Keratinocyte (primary cell): ENCODE measurements at places on chromosomes 6 and 20. TPM values are rescaled to one million over a fixed set of nuclear protein-coding genes. Genes with fewer than 3 reads are reported as not detected.

LTB gene
- polyA plus RNA-seq, result 0.09 TPM in 1 of 3 replicates, not detected in the others

OR14J1 gene
- not detected in 3 replicates for polyA plus RNA-seq

C6orf15 gene
- polyA plus RNA-seq, result 0.08 to 0.35 TPM (median 0.30 TPM) in 3 replicates

ZBTB2 gene
- 9.4 to 11.9 TPM (median 10.9 TPM) in 3 replicates for polyA plus RNA-seq

PARD6B gene
- 1.4 to 2.0 TPM (median 1.4 TPM) in 3 replicates for polyA plus RNA-seq

GCNT2 gene
- 5.6 to 9.3 TPM (median 7.3 TPM) in 3 replicates for polyA plus RNA-seq

RIN2 gene
- 40.1 to 51.9 TPM (median 41.2 TPM) in 3 replicates for polyA plus RNA-seq

HLA-G gene
- polyA plus RNA-seq, result 0.84 to 1.9 TPM (median 0.89 TPM) in 3 replicates

DCDC2 gene
- polyA plus RNA-seq, result 0.03 to 0.10 TPM (median 0.08 TPM) in 3 replicates

CENPB gene
- 18.1 to 22.3 TPM (median 22.0 TPM) in 3 replicates for polyA plus RNA-seq

KIF6 gene
- polyA plus RNA-seq, result 0.09 to 0.14 TPM in 2 of 3 replicates, not detected in the other

CTCFL gene
- not detected in 3 replicates for polyA plus RNA-seq

GRCh38 chr6:41477572-41477971 is 68.6 kb upstream of the FOXP4 start:
- no peak for DNase-seq
- H3K4me1 ChIP-seq, result no peaks in the 10 kb centered on the region
- H3K4me3 ChIP-seq, result no peak overlapping the region
- peaks cover 17% of the 10 kb centered on the region for H3K27me3 ChIP-seq
- H3K27ac ChIP-seq, result no peak overlapping the region

DNA sequence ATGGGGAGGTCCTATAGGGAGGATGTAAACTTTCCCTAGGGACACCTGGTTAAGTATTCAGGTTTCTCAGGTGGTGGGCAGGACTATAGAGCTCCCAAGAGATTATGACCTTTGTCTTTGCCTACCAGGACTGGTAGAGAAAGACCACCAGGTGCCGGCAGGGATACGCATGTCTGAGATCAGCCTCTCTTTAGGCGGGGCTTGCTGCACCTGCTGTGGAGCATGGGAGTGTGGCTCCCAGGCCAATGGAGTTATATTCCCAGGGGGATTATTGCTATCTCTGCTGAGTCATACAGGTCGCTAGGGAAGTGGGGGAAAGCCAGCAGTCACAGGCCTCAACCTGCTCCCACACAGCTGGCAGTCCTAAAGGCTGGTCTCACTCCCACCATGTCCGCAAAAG is 280.5 kb upstream of the MMS22L start:
- no peaks in the 10 kb centered on the region for H3K27me3 ChIP-seq
- H3K36me3 ChIP-seq, result no peaks in the 10 kb centered on the region

DNA sequence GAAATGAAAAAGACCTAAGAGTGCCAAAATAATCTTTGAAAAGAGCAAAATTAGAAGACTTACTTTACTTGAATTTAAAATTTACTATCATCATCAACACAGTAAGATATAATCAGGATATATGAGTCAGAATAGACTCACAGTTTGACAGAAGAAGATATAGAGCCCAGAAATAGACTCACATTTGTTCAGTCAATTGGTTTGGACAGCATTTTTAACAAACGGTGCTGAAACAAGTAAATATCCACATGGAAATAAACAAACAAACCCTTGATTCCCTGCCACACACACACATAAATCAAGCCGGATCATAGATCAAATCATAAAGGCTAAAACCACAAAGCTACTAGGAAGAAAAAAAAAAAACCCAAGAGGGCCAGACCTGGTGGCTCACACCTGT is 291.1 kb downstream of the ADGRG6 start:
- H3K4me3 ChIP-seq, result no peak overlapping the region
- DNase-seq, result no peak

DNA sequence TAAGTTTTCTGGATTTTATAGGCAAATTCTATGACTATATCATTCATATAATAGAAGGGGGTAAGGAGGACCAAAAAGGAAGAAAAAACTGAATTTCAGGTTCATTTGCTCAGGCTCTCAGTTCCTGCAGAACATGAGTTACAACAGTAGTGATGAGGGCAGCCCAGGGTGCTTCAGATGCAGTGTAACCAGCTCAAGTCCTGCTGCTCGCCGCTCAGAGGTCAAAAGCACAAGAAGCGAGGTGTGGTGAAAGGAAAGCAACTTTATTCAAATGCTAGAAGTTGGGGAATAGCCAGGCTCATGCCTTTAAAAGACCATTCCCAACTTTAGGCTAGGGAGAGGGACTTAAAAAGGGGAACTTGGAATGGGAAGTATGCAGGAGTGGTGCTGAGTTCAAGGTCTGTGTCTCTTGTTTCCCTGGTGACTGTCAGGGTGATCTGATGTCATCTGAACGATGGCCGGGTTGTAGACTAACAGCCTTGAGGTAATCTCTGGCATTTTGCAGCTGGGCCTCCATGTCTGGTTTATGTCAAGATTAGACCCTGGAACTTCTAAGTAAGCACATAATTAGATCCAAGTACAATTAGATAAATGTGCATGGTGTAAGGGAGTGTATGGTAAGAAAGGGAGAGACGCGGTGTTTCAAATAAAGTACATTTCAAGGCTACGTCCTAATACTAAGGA is 14.5 kb upstream of the SEC63 start:
- DNase-seq, result no peak
- no peak overlapping the region for H3K4me3 ChIP-seq
- no peaks in the 10 kb centered on the region for H3K36me3 ChIP-seq
- peaks cover 5% of the 10 kb centered on the region for H3K4me1 ChIP-seq
- no peaks in the 10 kb centered on the region for H3K27me3 ChIP-seq

DNA sequence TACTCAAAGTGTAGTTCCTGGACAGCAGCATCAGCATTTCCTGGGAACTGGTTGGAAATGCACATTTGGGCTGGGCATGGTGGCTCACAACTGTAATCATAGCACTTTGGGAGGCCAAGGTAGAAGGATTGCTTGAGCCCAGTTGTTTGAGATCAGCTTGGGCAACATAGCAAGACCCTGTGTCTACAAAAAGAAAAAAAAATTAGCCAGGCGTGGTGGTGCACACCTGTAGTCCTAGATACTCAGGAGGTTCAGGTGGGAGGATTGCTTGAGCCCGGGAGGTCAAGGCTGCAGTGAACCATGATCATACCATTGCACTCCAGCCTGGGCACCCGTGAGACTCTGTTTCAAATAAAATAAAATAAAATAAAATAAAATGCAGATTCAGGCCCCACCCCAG is 156.2 kb downstream of the CDC5L start:
- no peaks in the 10 kb centered on the region for H3K4me1 ChIP-seq
- no peaks in the 10 kb centered on the region for H3K27me3 ChIP-seq
- H3K36me3 ChIP-seq, result no peaks in the 10 kb centered on the region
- no peak overlapping the region for H3K4me3 ChIP-seq

GRCh38 chr20:11581271-11581670 is 336.4 kb upstream of the BTBD3 start:
- H3K36me3 ChIP-seq, result no peaks in the 10 kb centered on the region
- H3K27me3 ChIP-seq, result no peaks in the 10 kb centered on the region
- H3K4me3 ChIP-seq, result no peak overlapping the region
- no peak overlapping the region for H3K27ac ChIP-seq

GRCh38 chr6:122800906-122801305 is 11.8 kb downstream of the SMPDL3A start:
- no peak overlapping the region for H3K4me3 ChIP-seq
- H3K27ac ChIP-seq, result peak overlapping the region; percentile 89
- no peak for DNase-seq

- no peak for DNase-seq
- peaks cover 30% of the 10 kb centered on the region for H3K27me3 ChIP-seq
- H3K4me1 ChIP-seq, result peaks cover 19% of the 10 kb centered on the region
- H3K36me3 ChIP-seq, result no peaks in the 10 kb centered on the region
- peak within 1 kb of the TSS; percentile 67 for H3K4me3 ChIP-seq
Measured at GRCh38 chr6:69866351-69866769, at the start of gene COL19A1. COL19A1 (plus strand) TSS chr6:69866556; CDS start chr6:69879568, 13,012 bp downstream.

DNA sequence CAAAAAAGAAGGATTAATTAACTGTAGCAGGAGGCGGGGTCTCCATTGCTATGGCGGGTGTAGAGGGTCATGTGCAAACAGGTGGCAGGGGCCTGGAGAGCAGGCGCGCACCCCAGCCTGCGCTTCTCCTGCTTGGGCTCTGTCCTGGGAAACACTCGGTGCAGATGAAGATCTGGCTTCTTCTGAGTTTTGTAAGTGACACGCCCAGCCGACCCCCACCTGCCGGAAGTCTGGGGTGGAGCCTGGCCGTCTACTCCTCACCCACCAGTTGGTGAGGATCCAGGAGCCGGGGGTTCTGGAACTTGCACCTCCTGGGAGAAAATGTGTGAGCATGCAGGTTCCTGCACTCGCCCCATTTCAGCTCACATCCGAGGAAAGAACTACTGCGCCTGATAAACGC is 19.3 kb downstream of the PMEPA1 start:
- H3K4me3 ChIP-seq, result no peak overlapping the region
- peaks cover 8% of the 10 kb centered on the region for H3K36me3 ChIP-seq
- peak overlapping the region; percentile 8 for H3K27ac ChIP-seq
- H3K27me3 ChIP-seq, result no peaks in the 10 kb centered on the region
- peaks cover 100% of the 10 kb centered on the region for H3K4me1 ChIP-seq
- no peak for DNase-seq

- no peak overlapping the region for H3K27ac ChIP-seq
- DNase-seq, result no peak
- no peaks in the 10 kb centered on the region for H3K27me3 ChIP-seq
- no peak overlapping the region for H3K4me3 ChIP-seq
- no peaks in the 10 kb centered on the region for H3K36me3 ChIP-seq
Measured at GRCh38 chr20:36094497-36094896, 60.0 kb upstream of the EPB41L1 start.

- no peak for DNase-seq
- no peaks in the 10 kb centered on the region for H3K27me3 ChIP-seq
- H3K27ac ChIP-seq, result no peak overlapping the region
- H3K36me3 ChIP-seq, result no peaks in the 10 kb centered on the region
Measured at GRCh38 chr20:53492212-53492611, 101.4 kb downstream of the ZNF217 start.

- no peak for DNase-seq
- no peaks in the 10 kb centered on the region for H3K36me3 ChIP-seq
- H3K27ac ChIP-seq, result no peak overlapping the region
- H3K27me3 ChIP-seq, result no peaks in the 10 kb centered on the region
- peaks cover 6% of the 10 kb centered on the region for H3K4me1 ChIP-seq
- H3K4me3 ChIP-seq, result peak overlapping the region; percentile 62
Measured at GRCh38 chr20:63642527-63643247, 10.5 kb downstream of the STMN3 start.

- no peak overlapping the region for H3K4me3 ChIP-seq
- no peak for DNase-seq
- no peaks in the 10 kb centered on the region for H3K27me3 ChIP-seq
- H3K27ac ChIP-seq, result no peak overlapping the region
- no peaks in the 10 kb centered on the region for H3K4me1 ChIP-seq
Measured at GRCh38 chr6:164086076-164086887, 671.8 kb downstream of the QKI start.

GRCh38 chr20:3847429-3847940 is 851 bp downstream of the MAVS start:
- H3K4me3 ChIP-seq, result peak overlapping the region; percentile 68
- peak overlapping the region; percentile 73 for H3K27ac ChIP-seq
- no peaks in the 10 kb centered on the region for H3K27me3 ChIP-seq
- peaks cover 18% of the 10 kb centered on the region for H3K4me1 ChIP-seq
- H3K36me3 ChIP-seq, result no peaks in the 10 kb centered on the region

DNA sequence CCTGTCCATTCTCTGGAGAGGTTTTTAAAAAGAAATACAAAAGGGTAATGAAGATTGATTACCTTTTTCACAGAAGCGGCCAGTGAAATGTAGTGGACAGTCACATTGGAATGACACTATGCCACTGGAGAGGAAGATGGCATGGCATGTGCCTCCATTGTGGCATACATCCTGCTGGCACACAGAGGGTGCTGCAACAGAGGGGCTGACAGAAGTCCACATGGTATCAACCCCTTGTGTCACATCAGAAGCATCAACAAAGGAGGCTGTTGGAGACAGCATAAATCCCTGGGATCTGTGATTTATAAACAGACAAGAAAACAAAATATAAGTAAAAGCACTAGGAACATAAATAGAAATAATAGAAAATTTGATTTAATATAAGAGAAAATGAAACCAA is 594.9 kb downstream of the PHF3 start:
- no peaks in the 10 kb centered on the region for H3K4me1 ChIP-seq
- H3K27ac ChIP-seq, result no peak overlapping the region
- no peaks in the 10 kb centered on the region for H3K27me3 ChIP-seq
- H3K36me3 ChIP-seq, result no peaks in the 10 kb centered on the region
- DNase-seq, result no peak
- H3K4me3 ChIP-seq, result no peak overlapping the region

DNA sequence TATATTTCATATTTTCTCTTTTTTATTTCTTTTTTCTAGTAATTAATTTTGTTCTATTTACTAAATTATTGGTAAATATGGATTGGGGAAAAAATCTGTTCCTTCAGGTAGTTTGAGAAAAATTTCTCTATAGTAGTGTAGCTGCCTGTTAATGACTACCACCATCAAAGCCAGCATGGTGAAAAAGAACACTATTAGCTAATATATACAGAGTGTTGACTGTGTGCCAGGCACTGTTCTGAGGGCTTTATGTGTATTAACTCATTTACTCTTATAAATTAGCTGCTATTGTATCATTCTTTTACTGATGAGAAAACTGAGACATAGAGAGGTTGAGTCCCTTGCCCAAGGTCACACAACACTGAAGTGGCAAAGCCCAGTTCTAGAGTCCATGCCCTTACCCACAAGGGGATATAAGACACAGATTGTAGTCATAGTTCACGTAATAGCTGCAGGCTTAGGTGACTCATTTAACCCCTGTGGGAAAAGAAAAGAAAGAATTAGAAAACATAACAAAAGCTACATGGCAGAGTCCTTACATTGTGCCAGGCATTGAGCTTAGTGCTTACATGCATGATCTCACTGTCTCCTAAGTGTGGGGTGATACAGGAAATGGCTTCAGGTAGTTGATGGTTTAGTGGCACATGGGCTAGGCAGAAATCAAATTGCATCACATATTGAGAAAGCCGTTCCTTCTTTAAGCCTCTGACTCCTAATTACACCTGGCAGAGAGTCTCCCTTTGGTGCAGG is 12.2 kb upstream of the AKIRIN2 start:
- no peaks in the 10 kb centered on the region for H3K27me3 ChIP-seq
- no peaks in the 10 kb centered on the region for H3K36me3 ChIP-seq
- no peak overlapping the region for H3K4me3 ChIP-seq
- peak overlapping the region; percentile 66 for H3K27ac ChIP-seq

GRCh38 chr6:161235776-161236633 is 37.9 kb downstream of the AGPAT4 start:
- no peaks in the 10 kb centered on the region for H3K27me3 ChIP-seq
- H3K36me3 ChIP-seq, result peaks cover 5% of the 10 kb centered on the region
- peaks cover 6% of the 10 kb centered on the region for H3K4me1 ChIP-seq
- H3K4me3 ChIP-seq, result no peak overlapping the region

- no peak overlapping the region for H3K4me3 ChIP-seq
- H3K27me3 ChIP-seq, result no peaks in the 10 kb centered on the region
- H3K27ac ChIP-seq, result no peak overlapping the region
- DNase-seq, result no peak
- H3K4me1 ChIP-seq, result peaks cover 3% of the 10 kb centered on the region
Measured at GRCh38 chr6:90326404-90327057, 29.9 kb upstream of the BACH2 start.
